ENCODE measurements at places on chromosomes 3 and 15.

GRCh38 chr15:67077641-67078215, 12.3 kb downstream of the SMAD3 start:
- no peak for DNase-seq

- DNase-seq: no peak
Observed at GRCh38 chr15:63938486-63939061, 104.8 kb upstream of the HERC1 start.

DNA sequence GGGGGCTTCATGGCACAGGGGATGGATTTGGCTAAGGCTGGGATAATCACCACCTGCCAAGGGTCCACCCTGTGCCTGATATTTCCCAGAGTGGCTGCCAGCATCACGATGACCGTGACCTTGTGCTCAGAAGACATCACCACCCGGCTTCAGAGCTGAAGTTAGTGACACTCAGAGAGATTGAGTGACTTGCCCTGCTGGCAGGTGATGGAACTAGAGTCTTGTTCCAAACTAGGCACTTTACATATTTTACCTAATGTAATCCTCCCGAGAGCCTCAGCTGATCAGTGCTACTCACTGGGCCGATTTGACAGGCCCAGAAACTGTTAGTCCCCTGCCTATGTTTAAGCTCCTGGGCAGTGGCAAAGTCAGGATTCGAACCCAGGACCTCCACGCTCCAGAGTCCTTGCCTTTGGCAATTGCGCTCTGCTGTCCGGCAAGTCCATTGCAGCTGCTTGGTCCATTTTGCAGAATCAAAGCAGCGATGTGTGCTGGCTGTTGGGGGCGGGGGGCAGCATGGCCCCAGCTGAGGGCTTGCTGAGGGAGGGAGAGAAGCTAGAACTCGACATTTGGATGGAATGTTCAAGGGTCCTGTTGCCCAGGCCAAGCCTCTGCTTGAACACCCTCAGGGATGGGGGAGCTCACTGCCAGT, 74.8 kb upstream of the GATA2 start:
- no peak for DNase-seq

DNA sequence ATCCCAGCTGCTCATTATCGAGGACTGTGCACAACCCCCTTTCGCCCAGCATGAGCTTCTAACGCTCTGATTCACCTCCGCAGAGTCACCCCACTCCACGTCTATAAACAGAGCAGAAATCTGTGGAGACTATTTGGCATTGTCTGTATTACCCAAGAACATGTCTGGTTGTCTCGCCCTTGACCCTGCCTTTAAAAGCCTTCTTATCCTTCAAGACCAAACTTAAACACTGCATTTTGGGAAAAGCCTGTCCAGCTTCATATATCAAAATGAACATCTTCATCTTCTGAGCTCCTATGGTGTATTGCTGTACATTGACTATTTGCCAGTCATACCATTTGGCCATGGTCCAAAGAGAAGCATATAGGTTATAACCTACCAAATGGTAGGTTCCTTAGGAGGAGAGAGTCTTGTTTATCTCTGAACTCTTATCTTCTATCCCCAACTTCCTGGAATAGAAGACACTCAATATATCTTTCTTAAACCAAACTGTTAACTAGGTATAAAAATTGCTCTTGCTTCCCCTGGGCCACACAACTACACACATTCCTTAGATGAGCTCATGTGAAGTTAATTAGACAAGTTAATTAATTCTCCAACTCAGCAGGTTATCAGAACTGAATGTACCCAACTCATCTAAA, 90.1 kb downstream of the FBN1 start:
- DNase-seq: no peak

- no peak for DNase-seq
Observed at GRCh38 chr3:49388289-49388820, 23.4 kb downstream of the RHOA start.

GRCh38 chr3:39188271-39189149, 3.9 kb downstream of the XIRP1 start:
- DNase-seq: no peak

DNA sequence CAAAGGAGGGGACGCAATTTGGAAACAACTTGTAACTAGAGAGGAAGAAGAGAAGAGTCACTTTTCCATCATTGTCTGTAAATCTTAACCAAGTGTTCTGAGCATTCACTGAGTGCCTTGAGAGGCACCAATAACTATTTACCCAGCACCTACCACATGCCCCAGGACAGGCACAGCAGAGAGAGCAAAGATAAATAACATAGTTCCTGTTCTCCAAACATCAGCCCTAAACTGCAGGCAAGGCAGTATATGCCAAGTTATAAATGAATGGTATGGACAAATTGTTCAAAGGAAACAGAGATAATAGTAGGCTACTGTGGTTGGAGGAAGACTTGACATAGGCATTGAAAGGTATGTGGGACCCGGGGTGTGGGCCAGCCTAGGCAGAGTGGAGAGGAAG, 45.6 kb downstream of the ITGB5 start:
- DNase-seq: no peak

GRCh38 chr3:148203297-148204010, 494.2 kb upstream of the AGTR1 start:
- DNase-seq: no peak

DNA sequence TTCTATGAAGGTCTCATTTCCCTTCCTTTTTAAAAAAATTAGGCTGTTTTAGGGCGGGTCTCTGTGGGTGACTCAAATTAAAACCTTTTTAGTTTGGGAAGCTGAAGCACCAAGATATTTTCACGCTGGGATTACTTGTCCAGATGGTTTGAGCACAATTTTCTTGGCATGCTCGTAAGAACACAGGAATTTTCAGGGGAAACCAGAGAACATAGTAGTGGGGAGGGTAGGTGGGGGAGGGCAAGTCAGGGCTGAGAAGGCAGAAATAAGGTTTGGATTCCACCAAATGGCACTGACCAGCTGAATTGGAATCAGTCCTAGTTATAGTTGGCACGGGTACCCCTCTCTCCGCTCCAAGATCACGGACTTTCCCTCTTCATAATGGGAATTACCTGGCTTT, 97.3 kb upstream of the LRIG1 start:
- no peak for DNase-seq

- no peak for DNase-seq
Observed at GRCh38 chr15:99055555-99056134, 48.1 kb upstream of the PGPEP1L start.

DNA sequence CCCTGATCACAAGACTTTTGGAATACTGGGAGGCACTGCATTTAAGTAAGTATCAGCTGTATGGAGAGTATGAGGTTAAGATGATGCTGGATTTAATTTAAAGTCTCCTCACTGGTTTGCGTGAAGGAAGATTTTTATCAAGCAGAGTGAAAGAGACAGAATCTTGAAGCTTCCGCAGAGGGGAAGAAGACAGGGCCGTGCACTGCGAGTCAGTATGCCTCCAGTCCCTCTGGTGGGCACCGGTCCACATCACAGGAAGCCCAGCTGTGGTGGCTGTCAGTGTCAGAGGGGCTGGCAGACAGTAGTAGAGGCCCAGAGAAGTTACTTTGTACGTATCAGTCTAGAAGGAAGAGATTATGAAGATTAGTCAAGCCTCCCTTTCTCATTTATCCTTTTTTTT, 379.0 kb upstream of the TPRG1 start:
- DNase-seq: no peak

DNA sequence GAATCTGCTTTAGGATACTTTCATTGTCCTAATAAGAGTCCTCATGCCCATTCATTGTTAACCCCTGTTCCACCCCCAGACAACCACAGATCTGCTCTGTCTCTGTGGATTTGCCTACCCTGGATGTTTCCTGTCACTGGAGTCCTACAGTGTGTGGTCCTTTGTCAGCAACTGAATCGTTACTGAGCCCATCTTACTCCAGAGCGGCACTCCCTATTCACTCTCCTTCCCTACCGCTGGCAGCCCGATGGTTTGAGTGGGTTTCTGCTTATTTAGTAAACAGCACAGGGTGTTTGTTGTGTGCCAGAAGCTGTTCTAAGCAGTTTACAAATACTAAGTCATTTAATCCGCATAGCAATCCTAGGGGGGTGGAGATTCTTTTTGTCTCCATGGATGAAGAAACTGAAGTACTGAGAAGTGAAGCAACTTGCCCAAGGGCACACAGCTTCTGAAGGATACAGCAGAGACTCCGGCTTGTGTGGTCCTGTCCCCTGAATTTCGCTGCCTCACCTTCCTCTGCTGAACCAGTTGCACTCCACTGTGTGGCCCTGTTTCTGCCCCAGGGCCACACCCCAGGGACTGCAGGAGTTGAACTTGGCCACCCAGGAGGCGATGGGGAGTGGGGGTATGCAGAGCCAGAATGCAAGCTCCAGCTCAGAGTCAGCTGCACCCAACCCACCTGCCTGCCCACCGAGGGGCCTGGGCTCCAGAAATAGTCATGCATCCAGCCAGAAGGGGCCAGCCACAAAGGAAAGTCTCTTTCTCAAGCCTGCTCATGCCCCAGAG, 56.5 kb upstream of the SLC6A1 start:
- no peak for DNase-seq

DNA sequence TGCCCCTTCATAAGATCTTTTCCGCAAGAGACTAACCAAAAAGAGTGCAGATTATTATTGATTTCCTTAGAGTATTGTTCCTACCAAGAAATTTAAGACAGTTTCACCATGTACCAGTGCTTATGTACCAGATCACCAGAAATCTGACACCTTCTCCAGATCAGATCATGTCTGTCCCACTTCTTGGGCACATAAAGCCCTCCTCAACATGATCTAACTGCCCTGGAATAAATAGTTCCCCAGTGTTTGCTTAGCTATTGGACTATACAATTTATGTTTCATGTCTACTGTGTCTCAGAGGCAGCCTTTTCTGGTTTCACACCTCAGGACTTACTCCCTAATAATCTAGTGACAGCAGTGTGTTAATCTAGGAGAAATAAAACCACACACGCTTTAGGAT, 46.8 kb downstream of the NME9 start:
- no peak for DNase-seq

DNA sequence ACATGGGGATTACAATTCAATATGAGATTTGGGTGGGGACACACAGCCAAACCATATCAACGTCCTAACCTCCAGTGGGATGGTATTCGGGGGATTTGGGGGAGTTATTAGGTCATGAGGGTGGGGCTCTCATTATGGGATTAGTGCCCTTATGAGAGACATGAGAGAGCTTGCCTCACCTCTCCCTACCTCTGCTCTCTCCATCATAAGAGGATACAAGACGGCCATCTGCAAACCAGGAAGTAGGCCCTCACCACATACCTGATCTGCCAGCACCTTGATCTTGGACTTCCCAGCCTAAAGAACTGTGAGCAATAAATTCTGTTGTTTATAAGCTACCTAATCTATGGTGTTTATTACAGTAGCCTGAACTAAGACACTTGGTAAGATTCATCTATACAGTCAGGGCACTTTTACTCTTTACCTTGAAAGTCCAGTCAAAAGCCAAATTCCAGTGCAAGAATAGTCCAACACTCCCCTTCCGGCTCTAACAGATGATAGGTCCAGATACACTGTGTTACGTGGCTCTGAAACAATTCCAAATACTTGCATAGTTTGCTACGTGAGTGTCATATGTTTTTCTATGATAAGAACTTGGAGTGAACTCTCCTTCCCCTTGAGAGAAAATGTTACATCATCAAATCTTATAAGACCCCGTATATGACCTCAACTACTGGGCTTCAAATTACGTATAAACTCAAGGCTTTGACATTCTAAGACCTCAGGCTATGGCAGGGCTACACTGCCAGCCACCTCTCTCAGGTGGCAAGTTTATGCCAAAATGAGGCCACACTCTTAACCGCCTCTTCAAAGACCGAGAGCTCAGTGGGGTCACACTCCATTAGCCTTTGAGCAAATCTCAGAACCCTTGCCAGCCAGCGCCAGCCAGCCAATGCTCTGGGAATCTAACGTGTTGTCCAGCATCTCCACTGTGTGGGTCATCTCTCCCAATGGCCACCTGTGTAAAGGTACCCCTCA, 129.9 kb downstream of the XXYLT1 start:
- no peak for DNase-seq

- DNase-seq: no peak
Observed at GRCh38 chr3:184001761-184002160, 15.9 kb downstream of the ABCC5 start.

DNA sequence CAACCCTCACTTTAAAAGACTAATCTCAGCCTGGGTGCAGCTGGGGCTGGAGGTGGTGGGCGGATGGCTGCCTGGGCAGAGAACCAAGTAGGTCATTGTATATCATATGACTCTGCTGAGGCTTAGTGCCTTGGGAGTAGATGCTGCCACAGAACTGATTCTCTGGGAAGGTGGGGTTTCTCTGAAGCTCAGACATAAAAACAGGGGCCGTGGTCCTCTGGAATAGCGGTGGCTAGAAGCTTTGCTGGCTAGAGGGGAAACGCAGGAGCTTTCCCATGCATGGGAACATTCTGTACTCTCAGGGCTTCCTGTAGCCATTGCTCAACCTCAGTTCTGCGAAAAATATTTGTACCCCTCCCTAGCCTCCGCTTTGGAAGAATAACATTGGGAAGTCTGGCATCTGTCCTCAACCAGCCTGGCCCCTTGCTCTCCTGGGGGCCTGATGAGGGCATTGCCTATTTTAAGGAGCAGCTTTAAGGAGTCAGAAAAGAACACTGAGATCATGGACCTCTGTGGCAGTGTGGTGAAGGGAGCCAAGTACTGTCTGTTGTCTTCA, 14.7 kb downstream of the TIMP4 start:
- DNase-seq: no peak

DNA sequence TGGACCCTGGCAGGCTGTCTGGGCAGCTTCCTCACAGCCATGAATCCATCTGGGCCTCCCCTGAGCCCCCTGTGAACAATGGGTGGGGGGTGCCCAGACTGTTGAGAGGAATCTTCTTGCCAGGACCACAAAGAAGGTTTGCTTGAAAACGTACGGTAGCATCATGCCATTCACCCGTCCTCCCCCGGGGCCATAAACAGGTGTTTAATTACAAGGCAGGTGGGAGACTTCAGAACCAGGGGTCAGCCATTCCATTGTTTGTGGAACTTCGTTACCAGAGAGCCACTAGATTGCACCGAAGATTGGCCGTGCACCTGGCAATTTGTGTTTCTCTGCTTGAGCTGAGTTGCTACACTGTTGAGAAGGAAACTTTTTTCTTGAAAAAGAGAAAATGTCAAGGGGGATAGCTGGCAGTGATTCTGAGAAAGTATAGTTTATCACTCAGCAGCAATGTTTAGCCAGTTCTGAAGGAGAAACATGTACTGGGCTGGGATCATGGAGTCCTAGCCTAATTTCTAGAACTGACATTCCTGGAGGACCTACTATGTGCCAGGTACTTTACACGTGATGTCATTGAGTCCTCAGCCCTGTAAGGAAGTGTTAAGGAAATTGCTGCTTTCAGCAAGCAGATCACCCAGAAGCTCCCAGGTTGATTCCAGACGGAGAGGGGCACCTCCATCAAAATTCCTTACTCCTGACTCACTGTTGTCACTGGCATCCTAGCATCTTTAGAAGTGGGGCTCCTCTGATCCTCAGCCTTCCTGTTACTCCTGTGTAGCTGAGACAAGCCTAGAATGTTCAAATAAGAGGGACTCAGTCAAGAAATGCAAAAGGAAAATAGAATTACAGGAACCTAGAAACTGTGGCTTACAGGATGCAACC, 103.8 kb upstream of the UBE2E1 start:
- no peak for DNase-seq

DNA sequence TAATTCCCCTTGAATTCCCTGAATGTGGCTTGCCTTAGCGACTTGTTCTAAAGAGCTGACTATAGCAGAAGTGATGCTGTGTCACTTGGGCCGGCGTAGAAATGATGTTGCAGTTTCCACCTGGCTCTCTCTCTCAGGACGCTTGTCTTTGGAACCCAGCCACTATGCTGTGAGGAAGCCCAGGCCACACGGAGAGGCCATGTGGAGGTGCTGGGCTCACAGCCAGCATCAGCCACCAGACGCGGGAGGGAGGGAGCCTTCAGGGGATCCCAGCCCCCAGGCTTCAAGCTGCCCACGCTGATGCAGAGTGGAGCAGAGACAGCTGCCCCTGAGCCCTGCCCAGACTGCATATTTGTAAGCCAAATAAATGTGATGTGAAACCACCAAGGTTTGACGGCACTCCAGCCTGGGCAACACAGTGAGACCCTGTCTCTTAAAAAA, 18.6 kb downstream of the RNU5B-1 start:
- DNase-seq: no peak

Measured in activated CD4-positive, alpha-beta T cell treated with anti-CD3 and anti-CD28 coated beads, Interleukin-2, amount 50 U/mL, for 1 hour (primary cell).